ENCODE measurements at places on chromosomes 1 and 21.

- peak; percentile 86 for DNase-seq
These were observed 83.0 kb downstream of the GRIK3 start for GRCh38 chr1:36951292-36951750.

DNA sequence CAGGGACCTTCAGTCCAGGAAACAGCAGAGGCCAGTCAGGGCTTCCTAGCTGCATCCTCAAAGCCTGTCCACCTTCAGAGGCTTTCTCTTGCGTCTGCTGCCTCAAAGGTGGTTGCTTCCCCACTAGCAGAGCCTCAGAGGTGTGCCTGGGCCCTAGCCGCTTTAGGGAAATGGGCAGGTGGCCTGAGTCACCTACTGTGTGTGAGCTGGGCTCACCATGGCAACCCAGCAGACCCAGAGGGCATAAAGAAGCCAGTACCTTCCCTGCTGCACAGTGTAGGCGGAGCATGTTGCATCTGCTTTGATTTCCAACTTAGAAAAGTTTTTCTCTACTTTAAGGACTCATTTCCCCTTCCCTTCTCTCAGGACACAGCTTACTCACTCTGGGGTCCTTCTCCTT, 12.5 kb downstream of the SLC9A1 start:
- no peak for DNase-seq

DNA sequence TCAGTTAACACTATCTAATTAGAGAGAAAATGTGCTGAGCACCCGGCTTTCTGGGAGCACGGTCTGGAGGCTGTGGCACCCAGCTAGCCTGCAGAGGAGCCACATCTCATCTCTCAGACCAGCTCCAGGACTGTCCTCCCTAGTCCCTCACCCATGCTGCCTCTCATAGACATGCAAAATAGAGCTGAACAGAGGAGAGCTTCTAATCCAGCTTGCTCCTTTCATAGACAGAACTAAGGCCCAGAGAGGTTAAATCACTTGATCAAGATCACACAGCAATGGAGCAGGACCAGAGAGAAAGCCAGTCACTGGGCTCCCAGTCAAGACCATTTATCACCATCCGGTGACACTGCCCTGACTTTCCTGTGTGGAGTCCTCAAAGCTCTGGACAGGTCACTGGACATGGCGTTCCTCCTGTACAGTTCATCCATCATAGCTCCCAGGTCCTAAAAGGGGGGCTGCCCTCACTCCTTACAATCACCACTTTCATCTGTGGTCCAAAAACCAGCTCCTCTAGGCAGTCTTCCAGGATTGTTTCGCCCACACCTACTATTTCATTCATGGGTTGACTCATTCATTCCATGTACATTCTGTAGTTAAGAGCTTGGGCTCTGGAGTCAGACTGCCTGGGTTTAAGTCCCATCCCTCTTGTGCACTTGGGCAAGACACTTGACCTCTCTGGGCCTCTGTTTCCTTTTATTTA, 8.8 kb upstream of the CAMK2N1 start:
- no peak for DNase-seq

DNA sequence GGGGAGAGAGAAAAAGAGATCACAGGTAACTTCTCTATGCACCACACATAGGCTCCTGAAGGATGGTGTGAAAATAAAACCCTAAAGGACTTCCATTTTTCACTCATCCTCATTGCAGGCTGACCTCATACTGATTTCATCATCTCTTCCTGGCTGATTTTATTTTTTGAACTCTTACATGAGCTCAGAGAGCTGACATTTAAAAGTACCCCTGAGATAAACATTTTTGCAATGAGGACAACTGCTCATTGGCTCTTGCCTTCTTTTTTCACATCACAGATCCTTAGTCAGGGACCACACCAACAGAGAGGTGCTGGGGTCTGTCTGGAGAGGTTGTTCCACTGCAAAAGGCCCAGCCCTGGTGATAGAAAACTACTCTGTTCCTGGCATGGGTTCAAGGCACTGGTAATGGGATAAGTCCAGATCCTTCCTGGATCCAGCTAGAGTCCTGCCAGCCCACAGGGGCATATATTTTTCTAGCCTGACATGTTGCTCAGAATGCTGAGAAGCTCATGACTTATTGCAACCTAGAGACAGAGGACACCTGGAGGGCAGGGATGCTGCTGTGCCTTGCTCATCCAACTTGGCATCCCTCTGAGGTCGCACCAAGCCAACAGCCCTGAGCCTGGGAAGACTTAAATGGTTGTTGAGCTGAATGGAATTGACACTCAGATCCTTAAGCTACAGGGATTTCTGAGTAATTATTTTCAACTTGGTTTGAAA, 360.0 kb downstream of the HHAT start:
- no peak for DNase-seq

- no peak for DNase-seq
These were observed 35.2 kb upstream of the PLA2G4A start for GRCh38 chr1:186793582-186793927.

DNA sequence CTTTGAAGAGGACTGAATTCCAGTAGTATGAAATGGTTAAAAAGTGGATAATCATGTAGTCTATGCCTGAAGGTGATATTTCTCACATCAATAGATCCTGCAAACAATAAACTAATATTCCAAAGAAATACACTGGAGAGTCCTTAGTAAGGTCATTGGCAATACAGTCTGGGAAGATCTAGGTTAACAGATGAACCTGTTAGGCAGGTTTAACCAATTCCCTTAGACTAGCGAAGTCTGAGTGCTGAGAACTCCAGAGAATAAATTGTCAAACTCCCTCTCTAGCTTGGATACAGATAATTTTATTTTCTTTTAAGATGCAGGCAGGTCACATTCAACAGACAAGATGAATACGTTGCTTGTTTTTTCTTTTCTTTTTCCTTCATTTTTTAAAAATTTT, 2.4 kb downstream of the GPR157 start:
- DNase-seq = no peak

DNA sequence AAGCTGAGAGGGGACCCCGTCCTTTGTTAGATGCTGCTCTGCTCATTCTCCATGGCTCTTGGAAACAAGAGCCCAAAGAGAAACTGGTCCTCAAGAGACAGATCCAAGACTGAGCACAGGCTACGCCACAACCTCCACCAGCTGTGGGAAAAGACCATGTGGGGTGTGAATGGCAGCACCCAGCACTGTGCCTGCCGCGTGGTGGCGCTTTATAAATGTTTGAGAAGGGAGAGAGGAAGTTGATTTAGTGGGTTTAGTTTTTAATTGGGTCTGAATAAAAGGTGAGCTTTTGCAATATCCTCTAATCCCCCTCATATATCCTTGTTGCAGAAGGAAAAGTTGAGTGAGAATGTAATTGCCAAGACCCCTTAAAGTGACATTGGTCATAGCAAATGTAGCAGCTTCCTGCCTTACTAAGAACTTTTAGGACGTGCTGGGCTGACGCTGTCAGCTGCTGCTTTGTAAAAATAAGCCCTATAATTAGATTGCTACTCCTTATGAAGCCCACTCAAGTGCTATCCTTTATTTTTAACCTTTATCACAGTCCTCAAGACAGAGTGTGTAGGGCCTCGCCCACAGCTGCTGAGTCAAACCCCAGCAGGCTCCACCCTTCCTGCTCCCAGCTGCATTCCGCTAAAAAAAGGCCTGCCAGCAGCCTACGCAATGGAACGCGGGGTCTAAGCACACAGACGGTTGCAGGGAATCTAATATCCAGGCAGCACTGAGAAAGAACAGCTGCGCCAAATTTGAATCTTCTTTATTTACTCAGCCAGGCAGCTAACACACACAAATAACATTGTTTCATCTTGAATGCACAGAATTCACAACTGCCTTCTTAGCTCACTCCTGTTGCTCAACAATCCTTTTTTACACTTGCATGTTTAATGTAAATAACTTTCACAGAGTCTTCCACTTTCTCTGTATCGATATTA, 47.4 kb upstream of the PRDX6 start:
- peak; percentile 92 for DNase-seq

GRCh38 chr21:41707231-41707959, 59.5 kb downstream of the RIPK4 start:
- no peak for DNase-seq

DNA sequence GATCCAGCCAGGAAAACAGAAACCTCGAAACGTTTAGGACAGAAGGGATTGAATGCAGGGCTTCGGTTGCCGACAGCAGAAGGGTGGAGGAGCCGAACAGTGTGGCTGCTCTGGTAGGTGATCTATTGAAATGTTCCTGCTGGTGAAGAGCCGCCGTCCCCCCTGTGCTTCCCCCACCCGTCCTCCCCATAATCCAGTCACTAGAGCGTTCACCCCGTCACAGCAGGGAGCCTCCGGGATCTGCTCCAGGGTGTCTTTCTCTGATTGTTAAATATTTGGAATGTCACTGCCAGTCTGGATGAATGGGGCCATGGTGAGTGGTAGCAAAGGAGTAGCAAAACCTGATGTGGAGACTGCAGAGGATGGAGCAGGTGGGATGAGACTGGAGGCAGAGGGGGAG, 255.1 kb upstream of the CSF3R start:
- DNase-seq = peak; percentile 7

DNA sequence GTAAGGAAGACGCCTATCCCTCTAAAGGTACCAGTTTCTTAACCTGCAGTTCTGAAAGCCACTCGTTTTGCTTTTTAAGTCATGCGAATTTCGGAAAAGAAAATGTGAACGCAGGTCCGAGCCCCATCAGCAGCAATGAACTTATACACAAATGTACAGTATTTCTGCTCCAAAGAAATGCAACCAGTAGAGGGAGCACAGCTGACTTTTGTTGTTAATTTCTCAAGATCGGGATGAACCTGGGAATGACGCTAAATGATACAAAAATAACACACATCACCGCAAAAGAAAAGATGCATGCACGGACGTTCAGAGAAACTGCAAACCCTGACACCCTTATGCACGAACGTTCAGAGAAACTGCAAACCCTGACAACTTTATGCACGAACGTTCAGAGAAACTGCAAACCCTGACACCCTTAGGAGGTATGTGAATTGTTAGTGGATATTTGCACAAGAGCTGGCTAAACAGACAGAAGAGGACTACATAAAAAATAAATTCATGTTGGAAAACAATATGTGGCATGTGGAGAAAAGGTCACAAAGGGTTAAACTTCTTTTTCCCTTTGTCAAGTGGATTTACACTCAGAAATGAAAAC, 3.5 kb upstream of the TIAM1 start:
- DNase-seq = no peak

GRCh38 chr1:206846487-206846886, 18.9 kb upstream of the IL20 start:
- DNase-seq = no peak

DNA sequence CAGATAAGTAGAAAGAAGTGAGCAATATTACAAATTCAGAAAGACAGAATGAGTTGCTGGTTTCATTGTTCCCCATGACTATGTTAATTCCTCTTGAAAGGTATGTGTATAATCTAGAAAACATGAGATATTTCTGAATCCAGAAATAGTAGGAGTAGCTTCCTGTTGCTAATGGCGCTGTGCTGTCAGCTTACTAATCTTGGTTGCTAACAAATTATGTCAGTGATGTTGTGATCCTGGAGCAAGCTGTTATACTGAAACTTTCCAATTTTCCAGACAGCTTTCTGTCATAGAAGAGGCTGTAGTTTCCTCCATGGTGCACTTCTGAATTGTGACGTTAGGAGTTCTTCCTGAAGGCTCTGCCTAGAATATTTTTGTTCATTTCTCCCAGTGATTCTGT, 372.3 kb downstream of the USP25 start:
- no peak for DNase-seq

DNA sequence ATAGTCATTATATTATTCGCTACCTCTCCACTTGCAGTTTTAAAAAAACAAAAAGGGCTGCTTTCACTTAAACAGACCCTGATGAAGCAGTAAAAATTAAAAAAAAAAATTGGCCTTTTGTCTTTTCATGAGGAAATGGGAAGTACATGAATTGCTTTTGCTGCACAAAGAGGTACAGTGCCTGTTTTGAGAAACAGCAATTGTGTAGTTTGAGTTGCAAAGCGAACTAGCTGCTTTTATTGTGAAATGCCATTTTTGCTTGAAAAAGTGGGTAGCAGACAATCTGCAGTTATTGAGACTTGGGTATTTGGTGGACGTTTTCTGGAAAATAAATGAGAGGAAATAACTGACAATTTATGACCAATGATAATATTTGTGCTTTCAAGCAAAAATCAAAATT, 7.0 kb downstream of the DIP2A start:
- DNase-seq = no peak

- DNase-seq = no peak
These were observed 18.2 kb upstream of the NPL start for GRCh38 chr1:182771187-182771984.

- DNase-seq = no peak
These were observed 22.3 kb downstream of the WLS start for GRCh38 chr1:68210027-68210426.

DNA sequence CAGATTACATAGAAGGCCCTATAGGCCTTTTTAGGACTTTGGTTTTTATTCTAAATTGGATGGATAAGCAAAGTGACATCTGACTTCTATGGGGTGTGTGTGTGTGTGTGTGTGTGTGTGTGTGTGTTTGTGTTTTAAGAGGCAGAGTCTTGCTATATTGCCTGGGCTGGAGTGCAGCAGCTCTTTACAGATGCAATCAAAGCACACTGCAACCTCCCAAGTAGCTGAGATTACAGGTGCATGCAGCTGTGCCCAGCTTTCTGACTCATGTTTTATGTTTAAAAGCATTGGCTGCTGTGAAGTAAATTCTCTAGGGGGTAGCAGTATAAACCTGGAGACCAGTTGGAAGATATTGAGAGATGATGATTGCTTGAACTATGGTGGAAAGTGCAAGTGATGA, 12.4 kb upstream of the EVI5 start:
- DNase-seq = no peak

DNA sequence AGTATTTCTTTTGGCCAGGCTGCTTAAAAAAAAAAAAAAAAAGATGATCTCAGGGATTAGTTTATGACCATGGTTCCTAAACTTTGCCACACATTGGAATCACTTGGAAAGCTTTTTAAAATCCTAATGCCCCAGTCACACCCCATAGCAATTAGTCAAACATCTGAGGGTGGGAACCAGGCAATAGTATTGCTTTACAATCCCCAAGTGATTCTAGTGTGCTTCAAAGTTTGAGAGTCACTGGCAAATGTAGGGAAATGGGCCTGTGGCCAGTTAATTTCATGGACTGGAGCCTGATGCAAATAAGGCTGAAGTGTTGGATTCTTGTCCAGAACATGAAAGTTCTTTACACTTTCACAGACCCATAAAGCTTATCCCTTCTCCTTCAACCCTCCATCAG, 374.6 kb upstream of the ESRRG start:
- no peak for DNase-seq

DNA sequence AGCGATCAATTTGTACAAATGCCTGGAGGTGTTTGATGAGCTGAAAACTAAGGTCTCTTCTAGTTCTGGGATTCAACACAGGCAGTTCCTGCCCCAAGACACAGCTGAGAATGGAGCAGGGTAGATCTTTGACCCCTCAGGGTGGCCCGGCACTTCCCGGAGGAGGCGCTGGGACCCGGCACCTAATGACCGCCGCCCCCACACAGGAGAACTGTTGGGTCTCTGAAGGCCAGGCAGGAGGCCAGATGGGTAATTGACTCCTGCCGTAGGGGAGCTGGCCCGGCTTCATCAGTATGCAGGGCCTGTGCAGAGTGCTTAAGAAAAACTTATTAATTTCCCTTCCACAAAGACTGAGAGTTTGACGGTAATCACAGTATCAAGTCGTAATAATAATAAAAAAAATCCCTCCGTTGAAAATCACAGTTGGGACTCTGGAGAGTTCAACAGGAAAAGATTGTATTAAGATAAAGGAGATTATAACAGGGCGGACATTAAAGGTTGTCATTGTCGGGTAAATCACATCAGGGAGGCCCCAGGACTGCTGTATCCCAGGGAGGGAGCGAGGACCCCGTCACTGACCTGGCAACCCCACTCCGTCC, 51.7 kb downstream of the UBIAD1 start:
- DNase-seq = no peak
